ENCODE measurements at places on chromosomes 4 and X.

GRCh38 chr4:155450676-155451075 is 73.9 kb upstream of the MAP9 start:
- DNase-seq: no peak

- DNase-seq: no peak
These were observed 60.7 kb downstream of the SPATA4 start for GRCh38 chr4:176134670-176135069.

- no peak for DNase-seq
These were observed 17.1 kb upstream of the CT47C1 start for GRCh38 chrX:119055687-119056086.

DNA sequence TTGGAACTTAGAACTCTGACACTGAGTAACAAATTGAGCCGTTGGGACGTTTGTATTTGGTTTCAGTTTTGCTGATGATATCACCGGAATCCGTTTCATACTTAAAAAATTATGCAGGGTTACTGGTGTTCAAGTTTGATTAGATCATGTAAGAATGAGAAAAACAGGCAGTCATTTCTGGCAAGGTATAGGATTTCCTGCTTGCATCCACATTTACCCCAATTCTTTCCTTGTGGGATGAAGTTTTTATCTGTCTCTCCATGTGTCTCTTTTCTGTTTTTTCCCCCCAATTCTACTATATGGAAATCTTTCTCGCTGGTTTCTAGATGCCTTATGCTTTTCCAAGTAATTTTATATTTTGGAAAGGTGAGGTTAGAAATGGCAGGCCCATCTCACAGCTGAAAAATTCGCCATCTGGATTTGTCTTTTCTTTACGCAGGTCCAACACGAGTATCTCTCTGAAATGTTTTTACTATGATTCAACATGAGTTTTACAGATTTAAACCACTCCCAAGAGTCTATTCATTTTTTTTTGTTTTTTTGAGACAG is 197.9 kb downstream of the SHOX start:
- DNase-seq: no peak

DNA sequence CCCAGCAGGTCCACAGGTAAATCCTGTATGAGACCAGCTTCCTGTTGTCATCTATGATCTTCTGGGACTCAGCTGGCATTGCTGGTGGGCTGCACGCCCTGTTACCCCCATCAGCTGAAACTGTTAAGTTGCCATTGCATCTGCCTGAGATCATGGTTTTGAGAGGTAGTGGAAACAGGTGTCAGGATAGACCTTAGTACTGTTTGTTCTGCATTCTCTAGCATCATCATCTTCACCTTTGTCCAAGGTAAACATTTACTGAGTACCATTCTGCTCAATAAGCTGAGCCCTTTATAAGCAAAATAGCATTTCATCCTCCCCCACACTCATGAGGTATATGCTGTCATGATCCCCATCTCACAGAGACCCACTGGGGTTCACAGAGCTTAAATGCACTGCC is 42.9 kb upstream of the PROM1 start:
- DNase-seq: no peak

GRCh38 chrX:34656467-34656841 is 631 bp downstream of the TMEM47 start:
- DNase-seq: no peak

GRCh38 chr4:126144543-126145237 is 829.9 kb downstream of the FAT4 start:
- DNase-seq: no peak

GRCh38 chr4:16684097-16684496 is 214.3 kb downstream of the LDB2 start:
- DNase-seq: no peak

DNA sequence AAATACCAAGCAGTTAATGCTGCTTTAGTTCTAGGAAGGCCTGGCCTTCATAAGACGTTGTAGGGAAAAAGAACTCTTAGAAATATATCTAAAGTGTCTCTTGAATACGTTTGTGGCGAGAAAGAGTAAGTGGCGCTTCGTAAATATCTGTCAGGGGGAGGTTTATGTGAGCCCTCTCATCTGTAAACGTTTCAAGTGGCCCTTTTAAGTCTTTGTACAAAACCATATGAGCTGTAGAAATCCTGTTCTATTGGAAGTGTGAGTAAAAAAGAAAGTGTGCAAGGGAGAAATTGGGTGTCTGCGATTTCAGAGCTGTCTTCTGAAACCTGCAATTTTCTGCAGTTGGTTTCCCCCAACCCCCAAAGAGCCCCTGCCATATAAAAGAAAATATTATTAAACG is 8.6 kb upstream of the INTU start:
- DNase-seq: no peak

DNA sequence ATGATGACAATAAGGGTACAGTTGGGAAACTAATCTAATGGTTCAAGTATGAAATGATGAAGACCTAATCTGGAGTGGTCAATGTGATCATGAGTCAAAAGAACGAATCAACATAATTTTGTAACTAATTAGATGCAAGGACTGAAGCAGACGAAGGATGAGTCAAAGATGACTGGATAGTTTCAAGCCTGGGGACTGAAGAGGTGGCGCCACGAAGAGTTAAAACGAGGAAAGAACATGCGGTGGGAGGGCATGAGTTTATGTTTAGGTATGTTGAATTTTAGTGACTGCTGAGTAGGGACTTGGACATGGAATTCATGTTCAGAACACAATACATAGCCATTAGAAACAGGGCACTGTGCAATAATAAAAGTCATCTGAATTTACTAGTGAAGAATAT is 221.5 kb upstream of the FAM241A start:
- no peak for DNase-seq

- DNase-seq: no peak
These were observed 10.2 kb upstream of the STK32B start for GRCh38 chr4:5040856-5041620.

DNA sequence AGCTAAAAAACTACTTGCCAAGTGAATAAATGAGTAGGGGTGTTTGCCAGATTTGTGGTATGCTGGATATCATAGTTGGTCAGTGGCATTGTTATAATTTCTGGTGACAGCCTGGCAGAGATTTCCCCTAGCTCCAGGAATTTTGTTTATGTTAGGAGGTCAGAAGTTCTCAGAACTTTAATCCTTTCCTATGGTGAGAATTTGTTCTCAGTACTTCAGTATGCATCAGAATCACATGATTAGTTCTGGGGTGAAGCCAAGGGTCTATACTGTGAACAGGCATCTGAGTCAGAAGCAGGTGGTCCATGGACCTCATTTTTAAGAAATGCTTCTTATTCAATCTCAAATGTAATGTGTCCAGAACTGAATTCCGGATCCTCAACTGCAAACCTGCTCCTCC is 10.5 kb downstream of the RASSF6 start:
- no peak for DNase-seq

- DNase-seq: no peak
These were observed 552.7 kb downstream of the RAPGEF2 start for GRCh38 chr4:159655547-159655946.

DNA sequence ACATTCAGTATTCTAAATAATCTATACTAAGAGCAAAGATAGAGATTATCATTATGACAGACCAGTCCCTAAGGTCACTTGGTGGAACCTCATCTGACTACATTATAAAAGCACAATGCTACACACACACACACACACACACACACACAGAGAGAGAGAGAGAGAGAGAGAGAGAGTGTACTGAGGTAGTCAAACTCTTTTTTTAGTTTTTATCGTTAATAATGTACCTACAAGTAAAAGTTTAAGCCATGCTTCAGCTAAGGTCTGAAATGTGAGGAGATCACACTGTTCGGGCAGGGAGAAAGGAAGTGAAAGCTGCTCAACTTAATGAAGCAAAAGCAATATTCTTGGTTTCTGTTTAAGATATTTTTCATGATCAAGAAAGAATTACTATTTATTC is 75.8 kb upstream of the CCDC160 start:
- no peak for DNase-seq

DNA sequence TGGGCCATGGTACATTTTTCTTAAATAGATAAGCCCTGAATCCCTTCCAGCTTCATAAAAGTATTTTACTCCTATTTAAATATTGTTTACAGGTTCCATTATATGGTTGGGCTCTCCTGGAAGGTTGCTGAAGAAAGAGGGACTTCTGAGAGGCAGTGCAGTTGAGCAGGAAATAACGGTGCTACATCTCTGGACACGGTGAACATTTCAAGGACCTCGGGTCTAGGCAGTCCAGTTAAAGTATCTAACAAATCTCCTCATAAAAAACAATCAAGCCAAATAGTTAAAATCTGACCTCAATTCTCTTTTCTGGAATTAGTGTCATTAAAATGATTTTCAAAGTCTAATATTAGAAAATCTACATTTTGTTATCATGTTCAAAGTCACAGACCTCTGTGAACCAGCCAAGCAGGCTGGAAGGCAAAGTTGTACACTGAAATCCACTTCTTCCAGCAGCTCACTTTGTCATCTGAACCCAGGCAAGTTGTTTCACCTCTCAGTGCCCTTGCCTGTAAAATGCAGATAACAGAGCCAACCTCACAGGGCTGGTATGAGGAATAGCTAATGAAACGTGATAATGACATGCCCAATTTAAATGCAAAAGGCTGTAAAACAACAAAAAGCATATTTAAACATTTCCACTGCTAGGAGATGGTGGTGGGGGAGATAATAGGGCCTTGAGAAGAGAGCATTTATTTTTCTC is 267.0 kb upstream of the KLF3 start:
- DNase-seq: no peak

DNA sequence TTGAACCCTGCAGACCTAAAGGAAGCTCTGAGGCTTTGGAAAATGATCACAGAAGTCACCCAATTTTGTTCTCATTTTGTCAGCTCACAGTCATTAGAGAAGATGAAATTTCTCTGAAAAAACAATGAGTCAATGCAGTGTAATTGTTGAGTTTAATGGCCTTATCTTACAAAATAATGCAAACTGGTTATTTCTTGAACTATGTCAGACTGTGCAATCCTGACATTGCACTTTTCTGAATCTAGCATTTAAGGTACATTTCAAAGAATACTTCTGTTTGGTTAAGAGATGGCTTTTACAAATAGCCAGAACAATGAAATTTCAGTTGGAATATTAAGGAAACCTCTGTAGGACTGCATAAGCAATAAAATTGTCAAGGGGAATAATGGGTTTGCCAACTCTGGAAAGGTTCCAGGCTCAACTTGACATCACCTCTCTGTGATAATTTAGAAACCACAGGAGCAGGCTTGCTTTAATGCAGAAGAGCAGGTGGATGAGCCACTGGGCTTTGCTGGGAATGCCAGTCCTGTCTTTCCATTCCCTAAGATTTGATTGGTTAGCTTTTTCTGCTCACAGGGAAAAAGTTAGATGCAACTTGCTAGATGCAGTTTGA is 222.8 kb downstream of the FRMPD4 start:
- no peak for DNase-seq

GRCh38 chr4:88880501-88881226 is 176.3 kb downstream of the FAM13A start:
- no peak for DNase-seq

GRCh38 chr4:138405466-138405891 is 163.3 kb upstream of the SLC7A11 start:
- DNase-seq: no peak

DNA sequence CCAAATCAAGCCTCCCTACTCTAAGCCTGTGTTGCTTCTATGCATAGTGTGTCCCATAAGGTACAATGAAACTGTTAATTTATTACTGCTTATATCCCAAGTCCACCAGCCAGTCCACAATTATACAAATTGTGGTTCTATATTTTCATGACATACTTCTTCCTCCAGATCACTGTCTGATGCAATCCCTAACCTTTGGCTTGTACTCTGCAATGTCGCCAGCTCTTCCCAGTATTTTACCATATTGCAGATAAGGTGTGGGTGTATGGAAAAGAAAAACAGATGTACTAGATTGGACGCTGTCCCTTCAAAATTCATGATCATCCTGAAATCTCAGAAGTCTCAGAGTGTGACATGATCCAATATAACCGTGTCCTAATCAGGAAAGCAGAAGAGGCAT is 286.2 kb downstream of the GASK1B start:
- no peak for DNase-seq

- DNase-seq: no peak
These were observed 109.1 kb downstream of the GPAT3 start for GRCh38 chr4:83644677-83645659.

DNA sequence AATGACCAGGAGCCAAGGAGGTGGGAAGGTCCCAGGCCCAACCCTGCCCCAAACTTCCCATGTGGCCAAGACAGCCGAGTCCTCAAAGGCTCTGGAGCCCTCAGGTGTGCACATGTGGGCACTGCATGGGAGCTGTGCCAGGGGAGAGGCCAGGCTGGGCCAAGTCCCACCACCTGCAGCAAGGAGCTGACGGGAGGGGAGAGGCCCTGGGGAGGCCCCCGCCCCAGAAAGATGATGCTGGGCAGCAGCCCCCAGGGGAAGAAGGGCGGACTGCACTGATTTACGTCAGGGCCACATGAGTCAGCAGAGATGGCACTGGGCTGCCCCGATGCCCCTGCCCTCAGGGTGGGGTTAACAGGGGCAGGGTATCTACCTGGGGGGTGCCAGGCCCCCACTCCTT is 1.4 kb downstream of the L1CAM start:
- no peak for DNase-seq

DNA sequence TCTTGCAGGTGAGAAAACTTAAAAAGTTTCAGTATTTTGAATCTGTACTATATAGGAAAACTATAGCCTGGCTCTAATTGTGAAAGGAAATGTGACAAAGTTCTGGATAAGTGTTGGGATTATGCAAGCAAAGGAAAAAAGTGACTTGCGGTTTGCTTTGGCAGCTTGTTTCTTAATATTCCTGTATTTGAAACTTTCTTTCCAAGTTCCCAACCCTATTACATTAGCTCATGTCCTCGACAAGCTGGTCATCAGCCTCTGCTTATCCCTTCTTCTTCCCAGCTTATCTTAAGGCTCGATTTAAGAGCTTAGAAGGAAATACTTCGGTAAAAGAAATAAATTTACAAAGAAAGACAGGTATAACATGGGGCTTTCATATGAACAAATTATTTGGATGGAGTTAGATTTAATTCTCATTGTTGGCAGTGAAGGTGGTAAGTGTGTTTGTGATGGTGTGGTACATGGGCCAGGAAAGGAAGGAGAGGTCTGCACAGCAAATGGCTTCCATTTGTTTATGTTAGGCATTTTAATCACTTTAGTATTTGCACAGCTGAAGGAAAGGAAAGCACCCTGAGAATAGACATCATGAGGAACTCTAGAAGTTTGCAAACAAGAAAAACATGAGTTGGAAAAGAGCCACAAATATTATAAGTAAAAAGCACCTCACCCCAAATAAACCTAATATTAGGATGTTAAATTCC is 5.1 kb upstream of the MYOZ2 start:
- no peak for DNase-seq

- no peak for DNase-seq
These were observed 38.9 kb upstream of the TLR2 start for GRCh38 chr4:153645183-153645582.

DNA sequence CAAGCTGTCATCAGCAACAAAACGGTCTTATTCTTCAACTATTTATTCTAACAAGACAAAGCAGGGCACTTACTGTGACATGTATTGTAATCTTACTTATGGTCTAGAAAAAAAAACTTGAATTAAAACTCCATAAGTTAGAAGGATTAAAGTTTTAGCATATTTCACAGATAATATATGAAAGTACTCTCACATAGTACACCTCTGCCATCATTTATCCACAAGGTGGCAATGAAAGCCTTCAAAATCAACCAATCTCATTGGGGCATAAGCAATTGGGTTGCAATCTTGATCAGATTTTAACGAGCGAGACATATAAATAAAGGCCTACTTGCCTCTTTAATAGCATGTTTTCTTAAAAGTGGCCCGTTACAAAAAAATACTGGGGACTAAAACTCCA is 1382.9 kb downstream of the FAM133A start:
- DNase-seq: no peak

GRCh38 chr4:15926486-15926885 is 12.1 kb downstream of the FGFBP1 start:
- no peak for DNase-seq

Data from activated effector memory CD4-positive, alpha-beta T cell treated with Interleukin-2 at 50 U/mL for 16 hours (primary cell).